ENCODE measurements at places on chromosomes 7 and 10.

- no peak for DNase-seq
Observed at GRCh38 chr7:144670218-144670617, 165.6 kb downstream of the TPK1 start.

DNA sequence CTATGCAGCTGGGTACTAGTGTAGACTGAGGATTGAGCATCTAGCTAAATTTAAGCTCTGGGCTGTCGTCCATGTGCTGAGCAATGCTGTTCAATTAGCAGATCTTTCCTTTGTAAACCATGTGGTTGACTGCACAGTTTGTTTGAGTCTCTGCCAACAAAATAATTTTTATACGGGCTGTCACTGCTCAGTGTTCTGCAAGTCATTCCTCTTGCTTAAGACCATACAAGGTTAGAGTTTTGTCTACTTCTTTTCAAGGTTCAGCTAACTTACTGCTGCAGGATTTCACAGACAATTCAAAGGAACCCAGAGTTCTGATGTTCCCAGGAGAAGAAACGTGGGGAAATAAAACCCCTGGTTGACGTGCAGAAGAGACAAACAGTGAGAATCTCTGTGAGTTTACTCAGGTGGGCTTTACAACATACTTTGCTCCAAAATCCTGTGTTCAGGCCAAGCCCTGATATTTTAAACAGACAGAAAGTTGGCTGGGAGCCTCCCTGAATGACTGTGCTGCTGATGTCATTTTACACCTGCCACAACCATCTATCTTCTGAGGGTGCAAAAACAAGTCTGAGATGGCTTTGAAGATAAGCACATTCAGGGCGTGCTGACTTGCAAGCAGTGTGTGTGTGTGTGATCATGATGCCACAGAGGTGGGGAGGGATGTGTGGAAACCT, 177.1 kb upstream of the SVIL start:
- DNase-seq, result no peak

DNA sequence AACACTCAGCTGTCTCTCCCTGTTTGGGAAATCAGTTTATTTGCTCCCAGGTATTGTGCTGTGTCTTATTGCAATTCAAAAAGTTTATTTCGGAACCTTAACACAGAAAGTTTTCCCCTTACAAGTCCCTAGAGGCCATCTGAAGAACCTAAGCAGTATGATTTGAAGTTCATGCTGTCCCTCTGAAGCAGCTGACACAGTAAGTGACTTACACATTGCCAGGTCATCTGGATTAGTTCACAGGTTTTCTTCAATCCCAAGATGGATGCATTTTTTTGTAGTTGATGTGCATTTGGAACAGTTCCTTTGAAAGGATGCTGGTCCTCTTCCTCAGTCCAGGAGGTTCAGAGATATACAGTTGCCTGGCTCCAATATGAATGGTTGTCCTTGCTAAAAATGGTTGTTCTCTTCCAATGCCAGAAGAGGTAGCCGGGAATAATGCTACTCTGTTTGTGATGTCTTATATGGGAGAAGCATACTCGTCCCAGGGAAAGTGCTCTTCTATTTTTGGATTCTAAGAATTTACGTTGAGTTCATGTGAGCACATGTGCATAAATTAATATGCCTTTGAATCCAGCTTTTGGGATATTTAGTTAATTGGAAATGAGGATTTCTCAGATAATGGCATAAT, 183.5 kb upstream of the PHYHIPL start:
- no peak for DNase-seq

- no peak for DNase-seq
Observed at GRCh38 chr10:49329146-49329505, 30.2 kb downstream of the C10orf71 start.

DNA sequence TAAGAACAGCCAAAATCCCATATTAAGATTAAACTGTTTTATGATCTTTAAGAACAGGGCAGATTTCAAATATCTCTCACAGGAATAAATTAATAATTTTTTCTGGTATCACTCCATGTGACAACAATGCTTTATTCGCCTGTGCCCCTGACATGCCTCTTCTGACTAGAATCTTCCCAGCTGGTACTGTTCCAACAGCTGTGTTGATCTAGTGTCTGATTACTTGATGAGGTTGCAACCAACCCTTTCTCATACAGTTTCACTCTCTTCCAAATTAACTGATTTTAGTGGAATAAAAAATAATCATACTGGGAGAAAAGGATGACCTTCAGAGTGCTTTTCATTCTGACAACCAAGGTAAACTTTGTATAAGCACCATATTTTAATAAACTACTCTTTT, 151.9 kb downstream of the CHRM2 start:
- DNase-seq, result no peak

DNA sequence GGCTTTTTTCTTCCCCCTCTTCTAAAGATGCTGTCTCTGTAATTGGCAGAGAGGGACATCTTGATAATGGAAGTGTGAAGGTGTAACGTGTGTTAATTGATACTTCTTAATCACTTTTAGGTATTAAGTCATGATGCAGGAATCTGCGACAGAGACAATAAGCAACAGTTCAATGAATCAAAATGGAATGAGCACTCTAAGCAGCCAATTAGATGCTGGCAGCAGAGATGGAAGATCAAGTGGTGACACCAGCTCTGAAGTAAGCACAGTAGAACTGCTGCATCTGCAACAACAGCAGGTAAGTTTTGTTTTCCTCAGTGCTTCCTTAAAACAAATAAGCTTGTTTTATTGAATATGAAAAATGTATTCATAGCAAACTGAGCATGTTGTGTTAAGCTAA, 11.8 kb downstream of the FOXP2 start:
- DNase-seq, result no peak

GRCh38 chr7:46569133-46569465, 648.0 kb upstream of the IGFBP3 start:
- no peak for DNase-seq

DNA sequence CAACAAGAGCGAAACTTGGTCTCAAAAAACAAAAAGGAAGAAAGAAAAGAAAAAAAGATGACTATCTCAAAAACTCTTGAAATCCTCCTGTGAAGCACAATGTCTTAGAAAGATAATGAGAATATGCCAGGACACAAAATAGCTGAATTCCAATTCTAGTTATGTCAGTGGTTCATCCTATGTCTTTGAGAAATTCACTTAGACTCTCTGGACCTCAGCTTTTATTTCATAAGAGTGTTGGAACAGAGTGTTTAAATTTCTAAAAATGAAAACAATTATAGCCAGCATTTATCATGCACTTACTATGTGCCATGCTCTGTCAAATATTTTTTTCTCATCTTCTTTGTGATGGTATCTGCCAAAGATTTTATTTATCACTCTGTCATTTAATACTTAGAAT, 13.3 kb upstream of the HYCC1 start:
- no peak for DNase-seq

- DNase-seq, result no peak
Observed at GRCh38 chr10:79413196-79413595, 32.2 kb downstream of the ZCCHC24 start.

DNA sequence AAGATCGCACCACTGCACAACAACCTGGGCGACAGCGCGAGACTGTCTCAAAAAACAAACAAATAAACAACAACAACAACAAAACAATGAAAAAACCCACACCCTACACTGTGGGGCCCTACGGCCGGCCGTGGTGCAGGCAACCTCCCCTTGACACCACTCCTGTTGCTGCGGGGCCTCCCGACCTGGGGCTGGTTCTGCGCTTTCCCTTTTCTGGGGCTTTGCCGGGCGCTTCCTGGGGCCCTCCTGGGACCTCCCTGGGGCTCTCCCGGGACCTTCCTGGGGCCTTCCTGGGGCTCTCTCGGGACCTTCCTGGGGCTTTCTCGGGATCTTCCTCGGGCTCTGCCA, 46.6 kb downstream of the INSIG1 start:
- DNase-seq, result no peak

GRCh38 chr10:4234661-4235060, 449.7 kb upstream of the KLF6 start:
- peak; percentile 64 for DNase-seq

DNA sequence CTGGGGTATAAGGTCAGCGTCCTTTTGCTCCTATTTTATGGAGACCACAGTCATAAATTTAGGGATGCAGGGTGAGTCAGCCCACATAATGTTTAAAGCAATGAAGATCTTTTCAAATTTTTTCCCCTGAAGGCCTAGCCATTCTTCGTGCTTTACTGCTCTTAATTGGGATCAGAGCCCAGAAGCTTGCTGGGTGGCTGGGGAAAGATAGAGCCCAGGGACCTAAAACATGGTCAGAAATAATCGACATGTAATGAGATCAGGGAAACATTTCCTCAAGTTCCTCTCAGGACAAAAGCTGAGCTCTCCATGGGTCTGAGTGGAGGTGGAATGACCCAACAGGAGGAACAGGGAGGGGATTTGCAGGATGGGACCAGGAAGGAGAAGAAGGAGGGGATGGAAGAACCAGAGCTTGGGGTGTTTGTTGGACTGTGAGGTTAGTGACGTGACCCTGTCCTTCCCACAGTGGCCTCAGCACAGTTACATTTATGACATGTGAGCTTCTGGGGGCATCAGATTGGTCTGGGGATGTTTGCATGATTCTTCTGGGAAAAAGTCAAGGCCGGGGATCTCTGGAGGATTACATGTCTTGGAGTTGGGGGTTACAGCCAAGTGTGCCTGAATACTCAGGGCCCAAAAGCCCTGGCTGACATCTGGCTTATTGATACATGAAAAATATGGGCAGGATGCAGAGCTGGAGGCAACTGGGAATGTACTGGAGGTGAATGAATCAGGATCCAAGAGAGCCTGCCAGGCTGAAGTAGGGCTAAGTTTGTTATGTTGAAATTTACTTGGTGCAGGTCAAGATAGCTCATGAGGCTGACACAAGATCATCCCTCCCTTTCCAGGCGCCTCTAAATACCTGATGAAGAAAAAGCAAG, 477.9 kb downstream of the RPS24 start:
- no peak for DNase-seq

- DNase-seq, result no peak
Observed at GRCh38 chr10:3692387-3692999, 92.5 kb downstream of the KLF6 start.

GRCh38 chr10:112565434-112566053, 118.5 kb downstream of the VTI1A start:
- DNase-seq, result peak; percentile 7

DNA sequence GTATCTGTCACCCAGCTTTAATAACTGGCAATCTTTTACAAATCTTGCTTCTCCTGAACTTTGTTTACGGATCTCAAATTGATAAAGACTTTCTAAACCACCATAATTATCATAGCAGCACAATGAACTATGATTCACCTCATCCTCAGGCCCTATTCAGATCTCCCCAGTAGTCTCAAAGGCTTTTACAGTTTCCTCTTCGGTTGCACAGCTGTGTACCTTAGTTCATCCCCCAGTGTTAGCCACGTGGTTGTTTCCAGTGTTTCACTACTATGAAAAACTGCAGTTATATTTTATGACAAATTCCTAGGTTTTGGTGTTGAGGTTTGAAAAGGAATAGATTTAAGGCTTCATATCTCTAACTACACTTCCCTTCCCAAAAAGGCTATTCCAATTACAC, 24.9 kb downstream of the PAXIP1 start:
- no peak for DNase-seq

- no peak for DNase-seq
Observed at GRCh38 chr7:6691609-6692106, 15.1 kb downstream of the ZNF12 start.

- no peak for DNase-seq
Observed at GRCh38 chr7:16923019-16923418, 41.2 kb upstream of the AGR3 start.

- DNase-seq, result no peak
Observed at GRCh38 chr10:12531305-12532220, 182.2 kb downstream of the CAMK1D start.

- no peak for DNase-seq
Observed at GRCh38 chr10:11861341-11861740, 38.2 kb downstream of the PROSER2 start.

GRCh38 chr7:2138146-2138765, 94.5 kb downstream of the MAD1L1 start:
- DNase-seq, result peak; percentile 28

DNA sequence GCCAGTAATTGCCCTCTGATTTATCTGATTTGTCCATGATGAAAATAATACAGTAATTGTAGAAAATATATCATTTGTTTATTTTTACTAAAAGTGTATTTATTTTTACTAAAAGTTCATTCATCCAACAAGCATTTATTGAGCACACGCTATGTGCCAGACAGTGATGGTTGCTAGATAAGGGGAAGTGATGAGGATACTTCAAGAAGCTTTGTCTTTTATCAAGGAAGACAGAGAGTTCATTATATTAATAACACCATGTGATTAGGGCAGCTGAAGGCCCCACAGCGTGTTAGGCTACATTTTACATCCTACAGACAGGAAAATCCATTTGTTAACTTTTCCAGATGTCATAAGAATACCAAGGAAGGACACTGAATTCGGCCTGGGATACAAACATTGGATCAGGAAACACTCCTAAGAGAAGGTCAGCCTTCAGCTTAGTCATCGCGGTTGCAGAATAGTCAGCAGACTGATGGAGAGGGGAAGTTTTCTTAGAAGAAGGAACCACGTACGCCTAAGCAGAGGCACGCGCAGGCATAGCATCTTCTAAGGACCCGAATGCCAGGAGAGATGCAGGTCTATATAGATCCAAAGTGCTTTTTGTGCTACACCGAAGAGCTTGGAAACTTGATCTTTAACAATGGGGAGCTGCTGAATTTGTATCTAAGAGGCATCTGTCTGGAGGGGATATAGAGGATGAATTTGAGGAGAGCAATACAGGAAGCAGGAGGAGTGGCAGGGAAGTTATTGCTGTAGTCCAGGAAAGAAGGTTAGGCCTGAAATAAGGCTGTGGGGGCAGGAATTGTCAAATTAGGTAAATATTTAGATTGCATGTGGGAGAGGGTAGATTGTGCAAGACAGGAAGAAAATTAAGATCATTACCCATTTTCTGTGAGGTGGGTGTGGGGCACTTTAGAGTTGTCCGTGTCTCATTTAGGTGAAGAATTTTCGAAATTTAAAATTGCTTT, 85.7 kb downstream of the LRGUK start:
- DNase-seq, result no peak

DNA sequence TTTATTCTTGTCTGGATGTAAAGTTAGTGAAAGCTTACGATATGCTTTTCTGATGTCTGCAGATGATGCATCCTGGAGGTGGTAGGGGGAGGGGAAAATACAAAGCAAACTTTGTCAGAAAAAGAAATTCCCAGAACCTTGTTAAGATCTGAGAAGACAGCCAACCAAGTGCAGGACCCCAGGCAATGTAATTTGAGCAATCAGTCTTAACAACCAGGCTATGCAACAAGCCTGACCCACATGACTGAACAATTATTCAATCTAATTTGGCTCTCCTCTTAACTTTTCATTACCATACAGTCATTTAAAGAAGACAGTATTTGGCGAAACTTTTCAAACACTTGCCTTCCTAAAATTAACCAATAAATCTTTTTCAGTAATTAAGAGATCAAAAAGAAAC, 74.5 kb downstream of the DNAJC1 start:
- DNase-seq, result no peak

DNA sequence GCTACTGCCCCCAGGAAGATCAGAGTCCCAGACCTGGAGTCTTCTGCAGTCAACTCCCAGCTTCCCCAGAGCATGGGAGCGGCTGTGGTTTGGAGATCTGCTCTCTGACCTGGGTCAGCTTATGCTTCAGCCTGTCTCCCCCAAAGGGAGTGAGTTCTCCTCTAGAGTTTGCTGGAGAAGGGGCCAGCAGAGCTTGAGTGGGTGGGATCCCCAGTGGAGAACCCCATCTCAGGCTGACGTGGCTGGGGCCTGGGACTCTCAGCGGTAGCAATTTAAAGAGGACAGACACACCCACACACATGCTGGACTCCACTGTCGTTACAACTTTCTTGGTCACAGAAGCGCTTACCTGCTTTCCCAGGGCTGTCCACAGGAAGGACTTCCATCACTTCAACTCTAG, 6.3 kb downstream of the UNC5B start:
- no peak for DNase-seq

All from CD4-positive, alpha-beta T cell treated with Interleukin-15 for 4 hours (primary cell).